SJSA1 (cell line): ENCODE measurements at places on chromosomes 12 and 14. TPM values are rescaled to one million over a fixed set of nuclear protein-coding genes. Genes with fewer than 3 reads are reported as not detected.

DNA sequence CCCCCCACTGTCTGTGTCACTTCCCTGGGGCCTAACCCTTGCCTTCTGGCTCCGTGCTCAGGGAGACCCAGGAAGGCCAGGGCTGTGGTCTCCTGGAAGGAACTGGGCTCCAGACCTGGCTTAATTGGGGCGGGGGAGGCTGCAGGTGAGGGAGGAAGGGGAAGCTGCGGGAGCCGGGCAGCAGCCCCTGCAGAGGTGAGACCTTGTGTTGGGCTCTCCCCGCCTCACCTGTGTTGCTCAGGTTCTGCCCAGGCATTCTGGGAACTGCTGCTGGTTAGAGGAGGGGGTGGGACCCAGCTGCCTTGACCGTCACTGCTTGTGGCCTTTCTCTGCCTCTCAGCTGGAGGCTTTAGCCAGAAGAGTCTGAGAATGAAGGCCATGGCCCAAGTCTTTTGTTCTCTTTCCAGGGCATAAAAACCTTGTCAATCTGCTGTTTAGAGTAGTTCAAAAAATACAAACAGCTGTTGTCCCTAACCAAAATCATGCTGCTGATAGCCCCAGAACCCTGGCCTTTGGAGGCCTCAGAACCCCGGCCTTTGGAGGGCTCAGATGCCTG lies 247.6 kb downstream of the CHST11 start:
- H3K27me3 ChIP-seq = no peaks in the 10 kb centered on the region
- no peak overlapping the region for H3K4me3 ChIP-seq
- no peak overlapping the region for H3K27ac ChIP-seq
- no peaks in the 10 kb centered on the region for H3K4me1 ChIP-seq

DNA sequence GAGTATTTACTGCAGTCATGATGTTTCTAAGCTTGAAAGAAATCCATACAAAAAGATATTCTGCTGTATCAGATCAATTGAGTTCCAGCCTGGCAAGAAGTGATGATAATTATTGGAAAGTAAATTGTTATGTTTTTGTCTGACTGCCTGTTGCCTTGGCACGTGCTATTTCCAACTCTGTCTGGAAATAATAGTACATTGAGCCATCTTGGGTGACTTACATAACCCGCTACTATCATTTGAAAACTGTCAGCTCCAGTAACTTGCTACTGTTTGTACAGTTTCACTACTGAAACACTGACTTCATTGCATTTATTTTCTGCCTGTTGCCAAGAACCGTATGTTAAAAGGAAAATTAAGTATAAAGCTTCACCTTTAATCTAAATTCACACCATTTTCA lies 318.6 kb downstream of the ITPR2 start:
- H3K36me3 ChIP-seq = peaks cover 12% of the 10 kb centered on the region
- no peak overlapping the region for H3K4me3 ChIP-seq
- H3K27me3 ChIP-seq = no peaks in the 10 kb centered on the region
- no peak overlapping the region for H3K27ac ChIP-seq
- no peak for DNase-seq

CARMIL3 gene
- not detected in 2 replicates for total RNA-seq

DNA sequence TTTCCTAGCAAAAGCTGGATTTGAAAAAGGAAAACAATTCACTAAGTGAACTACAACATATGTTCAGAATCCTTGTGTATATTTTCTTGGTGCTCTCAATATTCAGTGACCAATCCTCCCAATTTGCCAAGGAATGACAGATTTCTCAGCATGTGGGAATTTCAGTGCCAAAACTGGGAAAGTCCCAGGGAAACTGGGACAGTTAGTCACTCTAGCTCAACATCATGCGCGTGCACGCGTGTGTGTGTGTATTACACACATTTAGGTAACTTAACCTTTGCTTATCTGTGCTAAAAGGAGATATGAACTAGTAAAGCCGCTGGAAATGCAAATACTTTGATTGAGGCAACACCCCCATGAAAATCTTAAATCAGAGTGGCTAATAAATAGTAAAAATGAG lies 26.1 kb upstream of the SLC6A13 start:
- H3K4me1 ChIP-seq = peaks cover 2% of the 10 kb centered on the region; the same call in 1 of the 2 replicates
- H3K4me3 ChIP-seq = no peak overlapping the region
- peak overlapping the region; percentile 5; the same call in 1 of the 2 replicates for H3K27ac ChIP-seq
- peaks cover 65% of the 10 kb centered on the region for H3K36me3 ChIP-seq
- DNase-seq = no peak

OASL gene
- total RNA-seq = not detected in 2 replicates

CLEC14A gene
- not detected in 2 replicates for total RNA-seq

TMEM132C gene
- total RNA-seq = not detected in 2 replicates

GRCh38 chr12:21839776-21840175 lies 65.3 kb upstream of the KCNJ8 start:
- no peak for DNase-seq
- H3K4me1 ChIP-seq = no peaks in the 10 kb centered on the region
- H3K27ac ChIP-seq = no peak overlapping the region
- no peaks in the 10 kb centered on the region for H3K36me3 ChIP-seq
- H3K4me3 ChIP-seq = no peak overlapping the region
